ENCODE measurements at places on chromosomes 1 and 21.

- DNase-seq, result no peak
These were observed 70.1 kb upstream of the CASZ1 start for GRCh38 chr1:10866321-10867093.

DNA sequence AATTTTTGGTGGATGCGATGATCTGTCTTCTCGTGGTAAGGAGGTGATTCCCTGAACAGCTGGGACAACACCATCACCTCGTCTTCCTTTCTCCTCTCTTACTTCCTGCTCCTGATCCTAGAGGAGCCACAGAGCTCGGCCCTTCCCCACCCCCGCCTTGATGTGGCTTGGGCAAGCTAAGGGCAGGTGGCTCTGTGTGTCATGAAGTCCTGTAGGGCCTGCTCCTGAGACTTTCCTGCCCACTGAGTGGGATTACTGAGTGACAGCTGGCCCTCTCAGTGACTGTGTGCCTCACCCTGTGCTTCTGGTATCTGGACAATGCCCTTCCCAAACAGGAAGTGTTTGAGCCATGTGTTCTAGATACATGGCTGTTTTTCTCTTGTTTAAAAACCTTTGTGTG lies 153.0 kb downstream of the KCNJ6 start:
- no peak for DNase-seq

GRCh38 chr1:13830170-13830569 lies 130.2 kb downstream of the PRDM2 start:
- no peak for DNase-seq

DNA sequence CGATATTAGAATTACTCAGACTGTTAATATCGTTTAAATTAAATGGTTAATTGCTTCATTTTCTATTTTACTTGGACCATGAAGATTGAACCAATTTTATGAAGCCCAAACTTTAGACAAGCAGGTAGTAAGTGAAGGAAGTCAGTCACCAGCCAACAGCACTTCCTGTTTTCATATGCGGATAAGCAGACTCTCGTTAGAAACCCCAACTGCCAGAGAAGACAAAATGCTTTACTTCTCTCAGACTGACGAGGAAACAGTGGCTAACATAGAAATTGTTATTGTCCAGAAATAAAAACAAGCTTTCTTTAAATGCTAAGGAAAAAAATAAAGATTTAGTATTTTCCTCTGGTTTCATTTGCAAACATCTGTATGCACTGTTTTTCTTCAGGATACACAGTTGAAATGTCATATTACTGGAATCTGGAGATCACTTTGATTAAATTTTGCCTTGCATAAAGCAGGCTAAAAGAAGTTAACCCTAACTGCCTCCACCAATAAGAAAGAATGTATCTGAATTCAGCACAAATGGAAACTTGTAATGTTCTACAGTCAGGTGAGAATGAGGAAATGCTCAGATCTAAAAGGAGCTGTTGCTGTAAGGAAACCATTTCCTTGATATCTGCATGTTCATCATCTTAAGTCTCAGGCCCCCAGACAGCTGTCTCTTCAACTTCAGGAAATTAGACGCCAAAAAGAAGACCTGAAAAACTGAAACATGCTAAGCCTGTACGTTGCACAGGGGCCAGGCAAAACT lies 129.8 kb upstream of the SAMSN1 start:
- DNase-seq, result no peak

DNA sequence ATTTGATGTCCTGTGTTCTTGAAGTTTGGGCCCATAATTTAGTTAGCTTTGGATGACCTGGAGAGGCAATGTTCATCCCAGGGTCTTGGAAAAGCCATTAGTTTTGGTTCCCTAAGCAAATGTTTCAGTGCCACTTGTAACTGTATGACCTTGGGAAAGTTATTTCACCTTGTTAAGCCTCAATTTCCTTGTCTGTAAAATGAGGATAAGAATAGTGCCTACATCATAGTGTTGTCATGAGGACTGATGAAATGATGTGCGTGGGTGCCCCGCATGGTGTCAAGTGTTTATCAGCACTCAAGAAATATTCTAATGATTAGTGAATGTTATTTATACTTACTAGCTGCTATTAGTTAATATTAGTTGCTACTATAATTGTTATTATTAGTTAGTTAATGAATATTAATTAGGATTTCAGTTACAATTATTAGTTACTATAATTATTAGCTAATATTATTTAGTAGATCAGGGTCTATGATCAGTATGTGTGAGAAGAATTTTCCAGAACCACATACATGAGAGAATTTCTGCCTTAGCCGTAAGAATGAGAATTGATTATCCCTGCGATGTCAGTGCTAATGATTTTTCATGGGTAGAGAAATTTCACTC lies 1.9 kb downstream of the SH3BGR start:
- no peak for DNase-seq

GRCh38 chr1:74571891-74572290 lies 59.5 kb upstream of the LRRC53 start:
- no peak for DNase-seq
